Left ventricle myocardium inferior (tissue), 1 donor: ENCODE measurements at places on chromosomes 2 and 18. TPM values are rescaled to one million over a fixed set of nuclear protein-coding genes. Genes with fewer than 3 reads are reported as not detected.

DNA sequence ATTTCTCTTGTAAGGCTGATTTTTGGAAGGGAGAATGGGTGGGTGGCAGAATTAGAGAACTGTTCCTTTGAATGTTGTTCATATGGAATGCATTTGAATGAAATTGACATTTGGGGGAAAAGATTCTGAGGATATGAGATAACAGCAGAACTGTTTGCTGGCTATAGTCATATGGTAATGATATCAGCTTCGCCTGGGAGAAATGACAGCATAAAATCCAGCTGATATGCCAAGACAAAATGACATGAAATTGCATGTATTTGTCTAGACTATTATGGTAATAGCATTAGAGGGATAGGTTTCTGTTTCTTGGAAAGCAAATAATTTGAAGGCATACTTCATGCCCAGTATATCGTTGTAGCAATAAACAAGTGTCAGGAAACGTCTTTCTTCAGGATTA is 150.8 kb upstream of the SPATS2L start:
- no peak for DNase-seq

DNA sequence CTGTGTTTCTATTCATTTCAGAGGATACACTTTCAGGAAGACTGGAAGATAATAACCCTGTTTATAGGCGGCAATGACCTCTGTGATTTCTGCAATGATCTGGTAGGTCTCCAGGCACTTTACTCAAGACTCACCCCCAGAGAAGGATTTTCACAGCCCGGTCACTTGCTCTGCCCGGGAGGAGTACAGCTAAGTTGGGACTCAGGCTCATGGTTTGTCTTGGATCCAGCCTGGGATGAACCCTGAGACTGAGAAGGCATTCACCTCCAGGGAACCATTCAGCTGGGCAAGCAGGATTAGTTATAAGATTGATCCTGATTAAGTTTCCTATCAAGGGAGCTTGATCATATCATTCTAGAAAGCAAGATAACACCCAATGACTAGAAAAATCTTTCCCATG is 83.7 kb downstream of the PLB1 start:
- no peak for DNase-seq

DNA sequence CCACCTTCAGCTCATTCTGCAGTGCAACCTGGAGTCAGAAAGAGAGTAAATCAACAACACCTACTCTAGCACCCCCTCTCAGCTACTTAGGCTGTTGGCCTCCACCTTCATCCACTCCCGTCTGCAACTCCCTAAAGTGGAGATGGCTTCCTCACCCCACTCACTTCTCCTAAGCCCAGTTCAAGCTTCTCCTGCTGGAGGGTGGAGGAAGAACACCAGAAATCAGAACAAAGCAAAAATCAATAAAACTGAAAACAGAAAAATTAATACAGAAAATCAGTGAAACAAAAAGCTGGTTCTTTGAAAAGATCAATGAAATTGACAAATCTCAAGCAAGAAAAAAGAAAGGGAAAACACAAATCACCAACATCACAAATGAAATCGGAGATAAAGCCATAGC is 191.7 kb downstream of the ANAPC1 start:
- DNase-seq: no peak

- DNase-seq: no peak
Observed at GRCh38 chr2:73250872-73251846, 17.1 kb downstream of the CCT7 start.

GRCh38 chr2:178241844-178242551 is 47.7 kb downstream of the OSBPL6 start:
- peak; percentile 25 for DNase-seq

NUP35 gene
- total RNA-seq: 7.9 TPM

GRCh38 chr18:48003426-48004349 is 73.2 kb upstream of the SMAD2 start:
- DNase-seq: peak; percentile 38

GRCh38 chr2:152298754-152299153 is 36.2 kb upstream of the FMNL2 start:
- DNase-seq: no peak

DNA sequence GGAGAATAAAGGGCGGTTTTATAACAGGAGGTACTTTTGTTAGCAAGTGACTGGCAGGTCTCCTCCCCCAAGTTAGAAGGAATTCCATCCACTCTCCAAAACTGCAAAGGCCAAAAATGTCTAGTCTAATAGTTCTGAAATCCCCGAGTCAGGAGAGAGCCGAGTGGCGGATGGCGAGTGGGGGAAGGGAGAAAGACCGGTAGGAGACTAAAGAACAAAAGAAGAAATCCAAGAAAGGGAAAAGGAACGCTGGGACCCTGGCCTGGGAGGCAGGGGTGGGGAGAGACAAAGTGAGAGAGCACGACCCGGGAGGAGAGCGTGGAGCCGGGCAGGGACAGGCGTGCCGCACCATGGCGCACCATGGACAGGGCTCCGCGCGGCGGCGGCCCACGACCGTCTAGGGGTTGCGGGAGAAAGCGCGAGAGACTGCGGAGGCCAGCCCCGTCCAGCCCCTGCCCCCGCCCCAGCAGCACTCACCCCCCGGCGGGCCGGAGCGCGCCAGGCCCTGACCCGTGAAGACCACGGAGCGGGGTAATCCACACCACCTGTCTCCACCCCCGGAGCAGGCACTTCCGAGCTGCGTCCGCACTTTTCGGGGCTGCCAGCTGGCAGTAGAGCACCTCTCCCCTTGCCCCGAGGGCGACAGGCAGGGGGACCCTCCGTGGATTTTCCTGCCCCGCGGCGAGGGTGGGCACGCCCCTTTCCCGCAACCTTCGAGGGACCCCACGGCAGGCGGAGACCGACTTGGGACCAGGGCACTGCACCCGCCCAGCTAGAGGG is 1.6 kb downstream of the CDH2 start:
- DNase-seq: peak; percentile 42

DNA sequence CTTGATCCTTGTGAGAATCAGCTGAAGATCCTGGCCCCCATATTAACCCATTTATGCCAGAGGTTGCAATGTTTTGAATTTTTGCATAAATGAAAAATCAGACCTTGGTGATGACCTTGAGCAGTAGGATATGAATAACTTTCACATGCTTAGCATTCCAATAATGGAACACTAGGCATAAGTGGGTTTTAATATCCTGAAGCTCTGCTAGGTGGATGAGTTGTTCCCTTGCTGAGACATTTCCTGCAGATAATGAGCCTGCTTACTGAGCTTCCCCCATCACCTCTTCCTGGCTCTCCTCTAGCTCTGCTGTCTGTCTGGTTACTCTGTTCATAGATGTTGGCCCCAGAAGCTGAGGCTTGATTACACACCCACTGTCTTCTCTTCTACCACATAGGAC is 25.5 kb upstream of the SEC11C start:
- DNase-seq: no peak

- DNase-seq: no peak
Observed at GRCh38 chr2:65605058-65605742, 172.8 kb upstream of the SPRED2 start.

DNA sequence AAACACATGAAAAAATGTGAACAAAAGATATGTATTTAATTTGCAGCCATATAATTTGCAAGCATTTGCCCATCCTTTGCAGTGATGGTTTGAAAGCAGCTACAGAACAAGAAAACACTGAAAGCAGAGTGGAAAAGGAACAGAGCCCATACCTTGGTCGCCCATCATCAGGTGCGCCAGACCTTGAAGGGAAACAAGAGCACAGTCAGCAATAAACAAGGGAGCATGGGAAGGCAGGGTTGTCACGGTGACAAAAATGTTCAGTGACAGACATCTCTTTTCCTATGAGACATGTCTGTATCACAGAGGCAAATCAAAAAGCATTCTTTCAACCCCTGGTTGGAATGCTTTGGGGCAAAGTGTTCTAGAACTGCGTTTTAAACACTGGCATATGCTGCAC is 109.4 kb downstream of the NRXN1 start:
- no peak for DNase-seq

CRYBA2 gene
- not detected for total RNA-seq

DNA sequence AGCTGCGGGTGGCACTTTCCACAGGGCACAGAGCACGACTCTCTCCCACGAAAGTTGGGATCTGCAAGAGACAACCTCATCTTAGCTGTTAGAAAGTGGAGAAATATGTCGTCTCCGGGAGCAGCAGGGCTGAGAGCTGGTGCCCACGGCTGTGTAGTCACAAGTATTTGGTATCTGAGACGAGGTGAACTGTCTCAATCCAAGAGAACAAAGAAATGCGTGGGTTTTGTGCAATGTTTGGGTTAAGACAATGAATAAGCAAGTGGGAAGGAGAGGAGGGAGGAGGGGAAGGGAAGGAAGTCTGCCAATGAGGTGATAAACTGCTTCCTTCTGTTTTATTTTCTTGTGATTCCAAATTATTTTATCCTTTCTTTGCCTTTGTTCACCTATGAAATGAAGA is 18.0 kb downstream of the DYTN start:
- DNase-seq: no peak

DNA sequence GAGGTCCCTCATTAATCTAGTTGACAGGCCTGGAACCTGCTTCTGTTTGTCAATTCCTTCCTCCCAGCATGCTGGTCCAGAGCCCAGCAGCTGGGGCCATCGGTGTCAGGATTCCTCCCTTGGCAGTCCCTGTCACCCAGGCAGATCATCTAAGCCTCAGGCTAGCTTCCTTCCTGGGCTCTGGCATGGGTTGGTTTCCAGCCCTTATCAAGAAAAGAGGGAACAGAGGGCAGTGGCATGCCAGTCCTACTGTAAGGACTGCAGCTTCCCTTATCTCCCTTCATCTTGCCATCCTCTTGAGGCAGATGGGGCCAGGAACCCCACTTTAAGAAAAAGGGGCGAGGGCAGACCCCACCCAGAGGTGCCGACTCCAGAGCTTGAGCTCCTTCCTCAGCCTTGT is 10.9 kb upstream of the KCNK3 start:
- DNase-seq: no peak

DNA sequence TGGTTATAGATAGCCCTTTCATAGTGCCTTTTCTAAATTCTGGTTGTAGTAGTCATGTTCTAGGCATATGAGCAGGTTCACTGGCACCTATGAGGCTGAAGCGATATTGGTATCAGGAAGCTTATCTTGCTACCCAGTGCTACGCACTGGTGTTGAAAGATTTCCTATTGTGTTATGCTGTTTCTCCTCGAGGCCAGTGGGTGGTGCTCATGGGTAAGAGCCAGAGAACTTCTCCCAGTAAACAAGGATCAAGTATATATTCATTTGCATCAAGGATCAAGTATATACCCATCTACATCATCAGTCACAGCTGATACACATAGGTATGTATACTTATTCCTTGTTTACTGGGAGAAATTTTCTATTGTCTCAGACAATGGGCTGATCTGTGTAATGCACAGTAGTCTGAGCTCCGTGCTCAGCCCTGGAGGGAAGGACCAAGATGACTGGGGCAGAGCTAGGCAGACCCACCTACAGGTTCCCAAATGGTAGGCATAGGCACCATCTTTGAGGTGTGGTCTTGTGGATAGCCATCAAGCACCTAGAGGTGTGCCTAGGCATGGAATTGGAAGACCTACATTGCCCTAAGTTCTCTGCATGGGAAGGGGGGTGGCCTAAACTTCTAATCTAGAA is 101.2 kb upstream of the GALNT13 start:
- DNase-seq: no peak

DNA sequence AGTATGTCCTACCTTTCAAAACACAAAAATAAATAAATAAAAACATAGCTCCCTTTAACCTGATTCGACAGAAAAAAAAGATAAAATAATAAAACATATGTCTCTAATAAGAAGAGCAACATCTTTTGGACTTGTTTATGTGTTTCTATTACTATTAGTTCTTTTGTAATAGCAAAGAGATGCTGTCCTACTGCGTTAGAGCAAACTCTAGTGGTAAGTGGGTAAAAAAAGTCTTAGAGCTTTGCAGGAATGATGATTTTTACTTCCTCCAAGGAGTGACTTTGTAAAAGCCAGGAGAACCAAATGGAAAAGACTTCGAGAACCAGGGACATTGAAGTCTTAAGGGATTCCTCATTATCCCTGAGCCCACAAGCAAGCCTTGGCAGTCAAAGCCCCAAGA is 450.1 kb downstream of the METTL4 start:
- DNase-seq: no peak
